Suprapubic skin (tissue), 4 donors: ENCODE measurements at places on chromosomes 4 and X. TPM values are rescaled to one million over a fixed set of nuclear protein-coding genes. Genes with fewer than 3 reads are reported as not detected.

CXCL8 gene
- total RNA-seq, result not detected

- no peaks in the 10 kb centered on the region for H3K4me1 ChIP-seq
- H3K27ac ChIP-seq, result no peak overlapping the region
- H3K27me3 ChIP-seq, result no peaks in the 10 kb centered on the region
- no peak overlapping the region for H3K4me3 ChIP-seq
- H3K36me3 ChIP-seq, result no peaks in the 10 kb centered on the region
Measured at GRCh38 chr4:129532573-129532972, 436.6 kb downstream of the C4orf33 start.

DNA sequence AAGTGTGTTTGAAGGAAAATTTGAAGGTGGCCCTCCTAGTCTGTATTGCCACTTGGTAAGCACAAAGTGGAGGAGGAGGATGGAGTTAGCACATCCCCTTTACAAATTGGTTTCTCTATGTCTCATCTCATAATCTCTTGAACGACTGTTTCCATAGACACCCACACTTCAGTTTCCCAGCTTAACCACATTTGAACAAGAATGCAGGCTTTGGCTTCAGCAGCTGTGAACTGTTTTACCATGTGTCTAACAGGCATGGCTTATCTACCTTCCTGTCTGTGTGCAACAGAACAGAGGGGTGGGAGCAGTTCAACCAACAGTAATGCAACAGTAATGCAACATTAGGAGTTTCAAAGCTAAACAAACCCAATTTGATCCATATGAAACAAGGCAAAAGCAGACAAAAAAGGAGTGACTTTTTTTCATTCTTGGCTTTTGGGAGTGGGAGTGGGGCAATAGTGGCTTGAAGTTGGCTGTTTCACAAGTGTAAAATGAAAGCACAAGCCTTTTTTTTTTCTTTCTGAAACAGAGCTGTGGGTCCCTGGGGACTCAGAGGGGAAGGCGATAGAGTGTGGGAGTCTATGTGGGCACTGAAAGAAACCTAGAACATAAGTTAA is 108.0 kb downstream of the ITM2A start:
- no peaks in the 10 kb centered on the region for H3K36me3 ChIP-seq
- H3K27ac ChIP-seq, result no peak overlapping the region
- no peaks in the 10 kb centered on the region for H3K4me1 ChIP-seq
- DNase-seq, result no peak
- H3K27me3 ChIP-seq, result no peaks in the 10 kb centered on the region

GRCh38 chr4:77358315-77358928 is 201.4 kb downstream of the CCNG2 start:
- no peaks in the 10 kb centered on the region for H3K27me3 ChIP-seq
- no peak for DNase-seq
- H3K27ac ChIP-seq, result no peak overlapping the region
- H3K36me3 ChIP-seq, result no peaks in the 10 kb centered on the region

GRCh38 chr4:79872738-79873137 is 200.3 kb downstream of the ANTXR2 start:
- H3K36me3 ChIP-seq, result no peaks in the 10 kb centered on the region
- no peaks in the 10 kb centered on the region for H3K27me3 ChIP-seq
- DNase-seq, result no peak

SH3TC1 gene
- 6.3 TPM for total RNA-seq

UNC5C gene
- total RNA-seq, result 2.3 TPM

DNA sequence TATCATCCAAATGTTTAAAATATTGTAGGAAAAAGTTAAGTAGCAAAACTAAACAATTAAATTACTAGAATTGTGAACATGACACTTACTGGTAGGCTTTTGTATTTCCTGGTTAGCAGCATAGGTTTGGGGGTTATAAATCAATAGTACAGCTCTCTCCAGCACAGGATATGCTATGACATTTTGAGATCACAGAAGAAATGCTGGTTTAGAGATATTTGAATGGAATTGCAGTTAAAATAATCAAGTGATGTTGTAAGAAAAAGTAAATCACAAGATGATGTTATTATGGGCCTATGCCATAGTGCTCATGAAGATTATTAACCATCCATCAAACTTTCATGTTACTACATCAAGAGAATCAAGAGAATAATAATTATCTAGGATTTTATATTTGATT is 1079.9 kb upstream of the SLIT2 start:
- H3K27me3 ChIP-seq, result no peaks in the 10 kb centered on the region
- no peaks in the 10 kb centered on the region for H3K4me1 ChIP-seq
- H3K36me3 ChIP-seq, result no peaks in the 10 kb centered on the region
- DNase-seq, result no peak

PTTG2 gene
- not detected for total RNA-seq

- H3K4me1 ChIP-seq, result no peaks in the 10 kb centered on the region
- no peaks in the 10 kb centered on the region for H3K36me3 ChIP-seq
- H3K27me3 ChIP-seq, result no peaks in the 10 kb centered on the region
- no peak overlapping the region for H3K4me3 ChIP-seq
- DNase-seq, result no peak
Measured at GRCh38 chr4:102263024-102263787, 82.1 kb downstream of the SLC39A8 start.

- no peaks in the 10 kb centered on the region for H3K36me3 ChIP-seq
- no peak for DNase-seq
Measured at GRCh38 chrX:134661295-134661694, 3.0 kb upstream of the PLAC1 start.

- H3K4me1 ChIP-seq, result no peaks in the 10 kb centered on the region
- H3K4me3 ChIP-seq, result no peak overlapping the region
- H3K27me3 ChIP-seq, result no peaks in the 10 kb centered on the region
- no peaks in the 10 kb centered on the region for H3K36me3 ChIP-seq
- H3K27ac ChIP-seq, result no peak overlapping the region
Measured at GRCh38 chr4:23972805-23973204, 83.0 kb upstream of the PPARGC1A start.

DNA sequence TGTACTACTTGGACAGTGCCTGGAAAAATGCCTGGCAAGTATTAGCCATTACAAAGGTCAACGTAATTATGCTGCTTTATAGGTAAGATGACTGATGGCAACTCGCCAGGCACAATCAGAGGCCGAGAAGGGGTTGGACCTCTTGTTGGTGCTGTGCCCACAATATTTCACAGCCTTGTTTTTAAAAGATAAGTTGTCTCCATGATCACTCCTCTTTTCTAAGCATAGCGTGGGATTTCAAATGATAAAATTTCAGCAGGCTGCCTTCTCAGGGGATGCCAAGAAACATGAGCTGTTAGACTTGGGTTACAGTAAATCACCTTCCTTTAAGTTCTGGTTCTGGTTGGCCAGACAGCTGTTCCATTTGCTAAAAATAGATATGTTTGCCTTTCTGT is 26.9 kb downstream of the HOPX start:
- peaks cover 18% of the 10 kb centered on the region for H3K27me3 ChIP-seq
- no peak overlapping the region for H3K27ac ChIP-seq
- H3K4me3 ChIP-seq, result no peak overlapping the region
- H3K4me1 ChIP-seq, result peaks cover 54% of the 10 kb centered on the region

DNA sequence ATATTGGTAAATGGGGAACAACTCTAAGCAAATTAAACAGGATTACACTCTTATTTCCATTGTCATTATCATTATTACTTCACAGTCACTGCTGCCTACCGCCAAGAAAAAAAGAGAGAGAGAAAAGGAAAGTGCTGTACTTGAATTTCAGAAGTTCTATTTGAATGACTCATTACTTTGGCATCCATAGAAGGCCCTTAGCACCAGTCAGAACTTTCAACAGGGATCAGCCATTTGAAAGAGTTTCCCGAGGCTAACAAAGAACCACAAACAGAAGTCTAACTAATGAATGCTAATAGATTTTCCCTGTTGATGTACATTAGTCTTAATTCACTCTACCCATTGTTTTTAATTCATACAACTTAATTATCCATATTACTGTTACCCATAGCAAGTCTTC is 116.3 kb downstream of the SHROOM4 start:
- no peak overlapping the region for H3K4me3 ChIP-seq
- H3K36me3 ChIP-seq, result no peaks in the 10 kb centered on the region
- H3K27ac ChIP-seq, result no peak overlapping the region
- H3K27me3 ChIP-seq, result no peaks in the 10 kb centered on the region

G6PD gene
- total RNA-seq, result 31.3 TPM

ENPP6 gene
- total RNA-seq, result not detected

FHIP1A gene
- 105 TPM for total RNA-seq

- no peak overlapping the region for H3K4me3 ChIP-seq
- no peaks in the 10 kb centered on the region for H3K27me3 ChIP-seq
- DNase-seq, result no peak
- peaks cover 6% of the 10 kb centered on the region for H3K4me1 ChIP-seq
- H3K36me3 ChIP-seq, result peaks cover 18% of the 10 kb centered on the region
Measured at GRCh38 chr4:52032005-52032404, 6.1 kb downstream of the SGCB start.

- H3K4me1 ChIP-seq, result no peaks in the 10 kb centered on the region
- no peak overlapping the region for H3K4me3 ChIP-seq
- no peak overlapping the region for H3K27ac ChIP-seq
- H3K27me3 ChIP-seq, result no peaks in the 10 kb centered on the region
- H3K36me3 ChIP-seq, result no peaks in the 10 kb centered on the region
Measured at GRCh38 chr4:180542445-180543100, 1700.6 kb upstream of the TENM3 start.

TCEAL6 gene
- total RNA-seq, result not detected

EMD gene
- 49.1 TPM for total RNA-seq

RHOXF2 gene
- not detected for total RNA-seq

GPAT3 gene
- total RNA-seq, result 3.9 TPM
